ENCODE measurements at places on chromosomes 4 and X.
A peak's percentile ranks its signal among the peaks of the same experiment; 100 is the strongest.

- no peak for DNase-seq
Observed at GRCh38 chrX:23292988-23293651, 41.5 kb upstream of the PTCHD1 start.

- no peak for DNase-seq
Observed at GRCh38 chrX:5774446-5774845, 454.2 kb downstream of the NLGN4X start.

DNA sequence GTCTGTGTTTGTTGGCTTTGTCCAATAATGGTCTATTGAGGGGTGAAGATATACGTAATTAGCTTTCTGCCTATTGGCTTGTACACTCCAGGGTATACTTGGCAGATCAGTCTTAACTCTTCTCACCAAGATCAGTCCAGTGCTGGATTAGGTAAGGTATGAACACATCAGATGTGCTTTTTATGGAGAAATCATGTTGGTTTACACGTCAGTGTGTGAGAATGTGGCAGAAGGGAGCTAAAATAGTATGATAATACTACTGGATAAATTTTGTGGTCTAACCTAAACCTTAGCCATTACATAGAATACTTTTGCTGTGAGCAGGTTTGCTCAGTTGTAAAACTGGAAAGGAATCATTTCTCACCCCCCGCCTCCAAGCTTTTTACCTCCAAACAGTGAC, 4.2 kb downstream of the PDHA1 start:
- no peak for DNase-seq

DNA sequence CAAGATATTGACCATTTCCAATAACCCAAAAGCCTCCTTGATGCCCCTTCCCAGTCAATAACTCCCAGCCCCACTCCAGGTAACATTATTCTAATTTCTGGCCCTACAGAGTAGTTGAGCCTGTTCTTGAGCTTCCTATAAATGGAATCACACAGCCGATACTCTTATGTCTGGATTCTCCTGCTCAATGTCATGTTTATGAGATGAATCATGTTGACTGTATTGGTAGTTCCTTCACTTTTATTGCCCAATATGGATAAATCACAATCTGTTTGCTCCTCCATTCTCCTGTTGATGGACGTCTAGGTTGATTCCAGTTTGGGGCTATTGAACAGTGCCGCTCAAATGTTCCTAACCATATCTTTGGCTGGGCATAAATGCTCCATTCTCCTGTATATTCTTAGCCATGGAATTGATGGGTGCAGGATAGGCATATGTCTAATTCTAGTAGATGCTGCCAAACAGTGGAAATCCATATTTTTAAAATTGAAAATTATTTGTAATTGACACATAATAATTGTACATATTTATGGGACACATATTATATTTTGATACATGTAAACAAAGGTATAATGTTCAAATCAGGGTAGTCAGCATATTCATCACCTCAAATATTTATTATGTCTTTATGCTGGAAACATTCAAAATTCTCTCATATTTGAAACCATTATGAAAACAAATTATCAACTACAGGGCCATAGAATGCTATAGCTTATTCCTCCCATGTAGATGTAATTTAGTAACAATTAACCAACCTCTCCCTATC, 40.5 kb upstream of the SLC2A9 start:
- DNase-seq, result no peak

DNA sequence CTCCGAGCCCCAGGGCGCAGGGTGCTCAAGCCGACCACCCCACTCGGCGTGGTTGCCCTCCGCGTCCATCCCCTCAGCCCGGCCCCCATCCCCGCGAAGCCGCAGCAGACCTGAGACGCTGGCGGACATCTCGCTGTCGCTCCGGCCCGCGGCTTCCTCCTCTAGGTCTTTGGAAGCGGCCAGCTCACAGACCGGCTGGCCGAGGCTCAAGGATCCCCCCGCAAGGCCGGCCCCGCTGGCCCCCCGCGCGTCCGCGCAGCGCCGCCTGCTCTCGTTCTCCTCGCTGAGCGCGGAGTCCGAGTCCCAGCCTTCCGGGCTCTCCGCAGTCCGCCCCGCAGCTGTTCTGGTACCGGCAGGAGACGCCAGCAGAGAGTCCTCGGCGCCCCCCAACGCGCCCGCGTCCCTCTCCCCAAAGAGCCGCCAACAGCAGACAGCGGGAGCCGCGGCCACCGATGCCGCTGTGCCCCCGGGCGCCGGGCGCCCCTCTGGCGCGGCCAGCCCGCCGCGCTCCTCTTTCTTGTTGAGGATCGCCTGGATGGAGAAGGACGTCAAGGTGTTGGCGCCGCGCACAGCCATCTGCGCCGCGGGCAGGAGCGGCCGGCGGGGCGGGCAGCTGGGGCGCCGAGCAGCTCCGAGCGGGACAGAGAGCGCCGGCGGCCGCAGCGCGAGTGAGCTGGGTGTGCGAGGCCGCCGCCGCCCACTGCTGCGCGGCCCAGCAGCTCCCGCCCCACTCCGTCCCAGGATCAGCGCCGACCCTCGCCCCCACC, at the start of gene NKX3-2:
Gene NKX3-2, minus strand, starts transcription at position 670 of the 767 bp plus-strand sequence. Its CDS starts 94 bp downstream, at position 576.
- DNase-seq, result no peak

DNA sequence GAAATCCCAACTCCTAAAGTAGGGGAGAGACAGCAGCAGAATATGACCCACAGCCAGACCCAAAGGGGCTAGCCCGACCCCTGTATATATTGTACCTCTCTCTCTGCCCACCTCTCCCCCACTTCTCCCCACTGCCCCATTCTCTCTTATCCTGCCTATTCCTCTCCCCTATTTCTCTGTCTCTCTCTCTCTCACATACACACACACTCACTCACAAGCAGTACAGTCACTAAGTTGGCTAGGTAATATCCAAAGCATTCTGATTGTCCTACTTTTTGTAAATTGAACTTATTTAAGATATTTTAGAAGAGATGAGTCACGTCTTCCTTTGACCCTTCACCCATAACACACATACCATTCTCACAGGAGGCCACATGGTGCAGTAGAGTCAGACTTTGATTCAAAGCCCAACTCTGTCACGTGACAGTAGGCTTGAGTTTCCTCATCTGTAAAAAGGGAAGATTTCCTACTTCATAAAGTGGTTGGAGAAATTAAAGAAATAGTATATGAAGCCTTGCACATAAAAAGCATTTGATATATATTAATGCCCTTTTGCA, 29.5 kb downstream of the SRPX2 start:
- no peak for DNase-seq

DNA sequence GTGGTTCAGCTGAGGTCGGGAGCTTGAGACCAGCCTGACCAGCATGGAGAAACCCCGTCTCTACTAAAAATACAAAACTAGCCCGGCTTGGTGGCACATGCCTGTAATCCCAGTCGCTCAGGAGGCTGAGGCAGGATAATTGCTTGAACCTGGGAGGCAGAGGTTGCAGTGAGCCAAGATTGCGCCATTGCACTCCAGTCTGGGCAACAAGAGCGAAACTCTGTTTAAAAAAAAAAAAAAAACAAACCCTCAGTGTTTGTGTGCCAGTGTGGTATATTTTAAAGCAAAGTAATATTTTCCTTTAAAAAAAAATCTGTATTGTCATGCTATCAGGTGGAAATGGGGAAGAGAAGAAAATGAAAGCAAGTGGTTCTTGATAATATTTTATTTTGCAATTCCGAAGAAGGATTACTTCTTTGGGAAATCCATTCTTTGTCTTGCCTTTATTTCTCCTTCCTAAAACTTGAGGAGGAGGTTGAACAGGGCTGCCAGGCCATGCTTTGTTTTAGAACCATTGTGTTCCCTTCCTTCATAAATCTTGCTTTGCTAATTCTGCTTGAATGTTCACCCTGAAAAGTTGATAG, 14.4 kb downstream of the ALG13 start:
- no peak for DNase-seq

DNA sequence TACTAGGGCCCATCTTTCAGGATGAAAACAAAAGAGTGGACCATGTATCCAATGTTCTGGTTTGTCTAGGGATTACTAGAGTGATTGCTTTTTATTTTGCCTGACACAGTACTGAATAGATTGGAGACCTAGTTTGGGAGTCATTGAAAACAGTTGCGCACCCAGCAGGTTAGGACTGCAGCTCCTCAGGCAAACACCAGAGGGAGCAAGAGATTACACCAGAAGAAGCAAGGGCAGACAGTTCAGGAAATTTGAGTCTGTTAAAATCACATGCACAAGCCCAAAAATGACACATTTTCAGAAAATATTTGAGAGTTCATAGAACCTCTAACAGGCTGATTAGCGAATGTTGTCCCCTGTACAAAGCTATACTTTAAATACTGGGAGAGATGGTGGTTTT, 55.6 kb downstream of the CYLC1 start:
- no peak for DNase-seq

- peak; percentile 49 for DNase-seq
Observed at GRCh38 chr4:985123-985830, 1.6 kb upstream of the IDUA start.

- no peak for DNase-seq
Observed at GRCh38 chr4:24174602-24175001, 284.8 kb upstream of the PPARGC1A start.

DNA sequence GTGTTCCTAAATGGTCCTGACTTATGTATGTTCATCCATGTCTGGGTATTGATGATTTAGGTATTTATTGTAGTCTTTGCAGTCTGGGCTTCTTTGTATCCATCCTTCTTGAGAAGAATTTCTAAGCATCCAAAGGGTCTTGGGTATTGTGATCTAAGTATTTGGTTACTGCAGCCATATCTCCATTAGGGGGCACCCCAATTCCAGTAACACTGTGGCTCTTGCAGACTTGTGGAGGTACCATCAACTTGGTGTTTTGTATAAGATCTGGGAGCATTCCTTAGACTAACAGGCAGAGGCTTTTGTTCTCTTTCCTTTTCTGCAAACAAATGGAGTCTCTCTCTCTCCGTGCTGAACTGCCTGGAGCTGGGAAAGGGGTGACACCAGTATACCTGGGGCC, 113.7 kb upstream of the NEXMIF start:
- DNase-seq, result no peak

DNA sequence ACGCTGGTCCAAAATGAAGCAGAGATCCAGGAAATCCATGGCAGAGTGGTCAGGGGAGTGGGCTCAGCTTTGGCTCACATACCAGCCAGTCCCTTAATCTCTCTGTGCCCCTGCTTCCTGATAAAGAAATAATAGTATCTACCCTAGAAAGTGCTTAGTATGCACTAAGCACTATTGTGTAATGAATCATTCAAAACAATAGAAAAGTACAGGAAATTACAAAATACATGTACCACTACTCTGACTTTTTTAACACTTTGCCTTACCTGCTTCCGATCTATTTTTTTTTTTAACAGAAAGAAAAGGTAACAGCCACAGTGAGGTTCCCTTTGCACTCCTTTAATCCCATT, 49.9 kb downstream of the TBC1D9 start:
- no peak for DNase-seq

DNA sequence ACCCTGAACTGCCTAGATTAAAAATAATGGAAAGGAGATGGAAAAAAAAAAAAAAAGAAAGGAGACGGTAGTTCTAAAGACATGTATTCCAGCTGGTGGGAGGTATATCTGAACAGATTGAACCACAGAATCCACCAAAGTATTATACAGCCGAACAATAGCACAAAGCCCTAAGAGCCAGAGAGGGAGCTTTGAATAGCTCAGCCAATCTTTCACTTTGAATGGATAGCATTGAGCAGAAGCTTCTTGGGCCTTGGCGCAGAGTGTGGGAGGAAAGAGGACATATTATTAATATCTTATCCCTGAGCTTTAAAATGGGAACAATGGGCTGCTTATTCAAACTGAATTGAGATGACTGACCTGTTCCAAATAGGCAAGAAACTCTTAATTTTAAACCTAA, 147.8 kb upstream of the PAQR3 start:
- no peak for DNase-seq

DNA sequence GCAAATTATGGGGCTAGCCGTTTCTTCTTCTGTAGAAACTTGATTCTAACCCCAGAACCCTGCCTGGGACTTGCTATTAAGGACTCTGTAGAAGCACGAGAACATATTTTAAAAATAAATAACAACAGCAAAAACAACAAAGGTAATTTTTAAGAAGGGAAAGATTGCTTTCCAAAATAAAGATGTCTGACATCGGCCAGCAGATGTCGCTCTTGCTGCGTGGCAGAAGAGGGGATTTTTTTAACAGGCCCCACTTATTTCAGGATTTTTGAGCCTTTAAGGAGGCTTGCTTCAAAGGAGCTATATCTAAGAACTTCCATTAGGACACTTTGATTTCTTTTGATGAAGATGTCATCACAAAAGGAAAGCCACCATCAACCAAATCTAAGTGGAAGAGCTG, 62.8 kb upstream of the EGFL6 start:
- peak; percentile 21 for DNase-seq

- DNase-seq, result no peak
Observed at GRCh38 chrX:1360171-1360570, 23.6 kb downstream of the IL3RA start.

GRCh38 chrX:106220177-106220576, 52.1 kb downstream of the PWWP3B start:
- DNase-seq, result no peak

GRCh38 chr4:127832585-127832984, 48.1 kb upstream of the PLK4 start:
- no peak for DNase-seq

GRCh38 chr4:183035256-183035655, 63.8 kb upstream of the WWC2 start:
- DNase-seq, result no peak

GRCh38 chr4:22814906-22815305, 122.2 kb downstream of the GBA3 start:
- no peak for DNase-seq

- no peak for DNase-seq
Observed at GRCh38 chrX:47217121-47217851, 1.2 kb upstream of the CDK16 start.
